ENCODE measurements at places on chromosomes 1 and 21.

DNA sequence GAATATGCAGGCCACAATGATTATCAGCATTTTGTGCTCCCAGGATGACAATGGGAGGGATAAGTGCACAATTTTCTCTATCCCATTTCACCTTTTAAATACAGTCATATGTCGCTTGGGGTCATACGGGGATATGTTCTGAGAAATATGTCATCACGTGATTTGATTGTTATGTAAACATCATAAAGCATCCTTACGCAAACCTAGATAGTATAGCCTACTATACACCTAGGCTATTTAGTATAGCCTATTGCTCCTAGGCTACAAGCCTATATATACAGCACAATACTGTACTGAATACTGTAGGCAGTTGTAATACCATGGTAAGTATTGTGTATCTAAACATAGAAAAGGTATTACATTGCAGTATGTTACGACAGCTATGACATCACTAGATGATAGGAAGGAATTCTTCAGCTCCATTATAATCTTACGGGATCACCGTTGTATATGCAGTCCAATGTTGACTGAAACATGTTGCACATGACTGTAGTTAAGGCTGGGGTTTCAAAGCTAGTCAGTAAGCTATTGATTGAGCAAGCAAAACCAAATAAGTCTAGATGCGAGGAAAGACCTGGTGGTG lies 18.9 kb downstream of the RUSC1 start:
- no peak for DNase-seq

DNA sequence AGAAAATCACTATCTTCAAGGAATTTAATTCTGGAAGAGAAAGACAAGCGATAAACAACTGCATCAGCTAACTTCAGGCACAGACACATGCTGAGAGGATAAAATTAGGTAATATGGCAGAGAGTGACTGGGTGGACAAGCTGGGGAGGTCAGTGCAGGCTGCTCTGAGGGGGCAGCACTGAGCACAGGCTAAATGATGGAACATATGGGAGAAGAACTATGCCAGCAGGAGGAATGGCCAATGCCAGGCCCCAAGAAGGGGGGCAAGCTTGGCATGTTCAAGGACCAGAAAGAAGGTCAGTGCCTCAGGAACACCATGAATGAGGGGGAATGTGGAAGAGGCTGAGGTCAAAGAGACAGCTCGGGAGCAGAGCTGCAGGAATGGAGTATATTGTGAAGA lies 190.7 kb upstream of the MAP1LC3C start:
- DNase-seq = no peak

DNA sequence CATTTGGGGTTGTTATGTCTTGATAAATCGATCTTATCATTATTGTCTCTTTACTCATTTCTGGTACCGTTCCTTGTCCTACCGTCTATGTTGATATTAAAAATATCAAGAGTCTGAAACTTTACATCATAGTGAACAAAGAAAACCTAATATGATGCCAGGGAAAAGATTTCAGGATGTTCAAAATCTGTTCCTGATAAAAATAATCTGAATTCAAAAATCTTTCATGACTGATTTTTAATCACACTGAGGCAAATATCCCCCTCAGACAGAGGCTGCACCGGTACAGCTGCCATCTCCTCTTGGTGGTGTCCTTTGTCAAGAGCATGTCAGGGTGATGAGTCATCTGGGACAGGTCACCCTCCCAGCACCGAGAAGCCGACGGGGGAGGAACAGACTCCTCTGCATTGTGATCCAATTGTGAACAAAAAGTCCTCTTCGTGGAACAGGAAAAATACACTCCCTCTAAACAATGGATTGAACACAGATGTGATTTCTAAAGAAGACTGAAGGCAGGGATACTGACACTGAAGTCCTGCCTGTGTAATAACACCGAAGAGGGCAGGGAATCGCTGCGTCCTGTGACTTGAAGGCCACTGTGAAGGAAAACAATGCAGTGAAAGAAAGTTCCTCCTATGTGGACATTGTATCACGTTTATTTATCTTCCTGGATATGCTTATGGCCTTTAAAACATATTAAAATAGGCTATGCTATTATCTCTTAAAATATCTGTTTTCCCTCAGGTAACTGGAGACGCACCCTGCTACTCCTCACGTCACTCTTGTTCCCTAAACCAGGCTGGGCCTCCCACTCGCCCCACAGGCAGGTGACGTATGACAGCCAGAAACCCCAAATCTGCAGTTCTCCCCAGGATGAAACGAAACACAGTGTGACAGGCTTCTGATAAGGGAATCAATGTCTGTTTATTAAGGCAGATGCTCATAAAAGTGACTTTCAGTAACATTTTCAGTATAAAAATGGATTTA lies 4.3 kb upstream of the SPATC1L start:
- no peak for DNase-seq

- no peak for DNase-seq
These were observed 2.0 kb downstream of the TFF2 start for GRCh38 chr21:42348762-42349161.

DNA sequence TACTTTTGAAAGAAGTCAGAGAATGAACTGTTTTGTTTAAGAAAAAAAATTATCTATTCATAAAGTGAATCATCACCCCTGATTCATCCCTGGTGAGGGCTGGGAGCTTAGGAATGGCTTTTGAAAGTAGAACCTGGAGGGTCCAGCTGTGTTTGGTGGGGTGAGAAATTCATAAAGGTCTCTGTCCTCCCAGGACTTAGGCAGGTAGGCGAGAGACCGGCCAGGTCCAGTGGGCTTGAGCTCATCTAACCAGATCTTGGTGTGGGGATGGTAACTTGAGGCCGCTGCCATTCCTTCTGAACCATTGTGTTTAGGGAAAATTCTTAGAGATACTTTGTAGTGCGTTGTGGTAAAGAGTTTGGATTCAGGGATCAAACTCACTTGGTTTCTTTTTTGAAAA lies 156.8 kb upstream of the TNR start:
- no peak for DNase-seq

DNA sequence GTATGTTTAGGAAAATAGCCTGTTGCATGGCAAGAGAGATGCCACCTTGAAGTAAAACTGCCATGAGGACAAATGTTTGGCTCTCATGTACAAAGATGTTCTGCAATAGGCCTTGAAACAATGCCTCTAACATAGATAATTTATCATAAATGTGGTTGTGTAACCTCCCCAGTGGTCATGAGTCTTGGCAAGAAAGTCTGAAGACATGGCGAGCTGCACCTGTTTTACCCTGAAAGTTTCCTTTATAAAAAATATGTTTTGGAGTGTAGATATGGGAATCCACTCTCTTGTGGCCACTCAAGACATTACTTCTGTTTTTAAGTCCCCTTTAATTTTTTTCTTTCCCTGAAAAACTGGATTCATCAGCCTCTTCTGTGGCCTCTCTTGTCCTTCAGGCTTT lies 2217.1 kb downstream of the NCAM2 start:
- DNase-seq = no peak

- no peak for DNase-seq
These were observed 10.7 kb downstream of the DUSP23 start for GRCh38 chr1:159791461-159791860.

- DNase-seq = no peak
These were observed 51.1 kb downstream of the NFIA start for GRCh38 chr1:61133335-61134019.

GRCh38 chr21:15839601-15840000 lies 109.8 kb downstream of the USP25 start:
- no peak for DNase-seq

GRCh38 chr1:58830291-58830690 lies 46.4 kb upstream of the JUN start:
- no peak for DNase-seq

- DNase-seq = no peak
These were observed 65.6 kb downstream of the KDM1A start for GRCh38 chr1:23084880-23085279.

Data from GM12865 (cell line).